ENCODE measurements at places on chromosomes 7 and 10. TPM values are rescaled to one million over a fixed set of nuclear protein-coding genes. Genes with fewer than 3 reads are reported as not detected.

CALN1 gene
- total RNA-seq = not detected

COL1A2 gene
- total RNA-seq = not detected

BTBD16 gene
- not detected for total RNA-seq

SKIDA1 gene
- total RNA-seq = not detected

BMS1 gene
- 14.9 TPM for total RNA-seq

CSGALNACT2 gene
- total RNA-seq = 28.7 TPM

RARRES2 gene
- not detected for total RNA-seq

MYOF gene
- 65.6 TPM for total RNA-seq

GTPBP4 gene
- total RNA-seq = 96.5 TPM
